ENCODE measurements at places on chromosomes 1 and 21. TPM values are rescaled to one million over a fixed set of nuclear protein-coding genes. Genes with fewer than 3 reads are reported as not detected.

The RHCE gene
- total RNA-seq, result not detected

The CACNA1S gene
- not detected for total RNA-seq

The XPR1 gene
- total RNA-seq, result 41.6 TPM

The HSD11B1 gene
- total RNA-seq, result 0.32 TPM

The LCE3E gene
- not detected for total RNA-seq

The SH2D1B gene
- not detected for total RNA-seq

The SPAG17 gene
- total RNA-seq, result not detected

The CYP4A22 gene
- not detected for total RNA-seq

The CNR2 gene
- total RNA-seq, result not detected

The COL16A1 gene
- 339 TPM for total RNA-seq

The NLRP3 gene
- total RNA-seq, result 0.11 TPM

The TLR5 gene
- 3.9 TPM for total RNA-seq

The SIM2 gene
- not detected for total RNA-seq

The LYPD8 gene
- total RNA-seq, result not detected

The RPE65 gene
- not detected for total RNA-seq

The SH3D21 gene
- total RNA-seq, result 1.3 TPM

The ACBD3 gene
- total RNA-seq, result 31.5 TPM

The AVPR1B gene
- not detected for total RNA-seq

The AADACL4 gene
- not detected for total RNA-seq

The TDRD5 gene
- not detected for total RNA-seq

The KCNK1 gene
- total RNA-seq, result 1.4 TPM

The ALX3 gene
- not detected for total RNA-seq

The ITLN2 gene
- not detected for total RNA-seq

The KMO gene
- total RNA-seq, result not detected

The DIO1 gene
- not detected for total RNA-seq

The CHIT1 gene
- total RNA-seq, result not detected

The CSF3R gene
- total RNA-seq, result 3.1 TPM

The DCST2 gene
- 0.64 TPM for total RNA-seq

The BSND gene
- not detected for total RNA-seq

The AMY1C gene
- not detected for total RNA-seq

Measured in ascending aorta (tissue), 2 donors.